ENCODE measurements at places on chromosomes 12 and 14.

GRCh38 chr12:54689034-54689372 lies 40.8 kb upstream of the DCD start:
- no peak for DNase-seq

DNA sequence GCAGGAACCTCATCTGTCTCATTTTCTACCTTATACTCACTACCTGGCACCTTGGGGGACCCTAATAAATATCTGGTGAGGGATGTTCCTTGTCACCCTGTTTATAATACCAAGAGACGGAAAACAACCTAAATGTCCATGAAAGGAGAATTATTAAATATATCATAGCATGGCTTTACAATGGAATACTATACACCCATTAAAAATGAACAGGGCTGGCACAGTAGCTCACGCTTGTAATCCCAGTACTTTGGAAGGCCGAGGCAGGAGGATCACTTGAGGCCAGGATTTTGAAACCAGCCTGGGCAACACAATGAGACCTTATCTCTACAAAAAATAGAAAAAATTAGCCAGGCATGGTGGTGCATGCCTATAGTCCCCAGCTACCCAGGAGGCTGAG lies 34.3 kb upstream of the SPPL3 start:
- no peak for DNase-seq

GRCh38 chr14:72651714-72652113 lies 242.2 kb downstream of the DPF3 start:
- DNase-seq = no peak

DNA sequence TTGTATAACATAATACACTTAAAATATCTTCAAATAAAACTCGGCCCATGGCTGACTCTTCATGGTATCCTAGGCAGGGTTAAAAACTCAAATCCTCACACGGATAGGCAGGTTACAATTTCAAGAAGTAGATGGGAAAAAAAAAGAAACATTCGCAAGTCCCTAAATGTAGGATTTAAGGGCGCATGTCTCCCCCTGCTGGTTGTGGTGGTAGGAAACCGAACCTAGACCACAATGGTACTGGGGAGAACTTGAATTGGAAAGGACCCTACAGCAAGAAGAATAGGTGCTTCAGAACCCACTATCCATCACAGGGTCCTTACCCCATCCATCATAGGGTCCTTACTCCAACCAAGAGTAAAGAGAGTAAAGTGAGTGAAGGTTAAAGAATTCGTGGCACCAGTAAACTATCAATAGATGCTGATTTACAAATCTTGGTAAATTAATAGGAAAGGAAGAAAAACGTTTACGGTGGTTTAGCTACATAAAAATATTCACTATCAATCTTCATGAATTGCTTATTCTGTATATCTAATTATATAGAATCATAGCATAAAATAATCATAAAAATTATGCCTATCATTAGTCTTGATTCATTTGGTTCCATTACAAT lies 3.3 kb upstream of the CIPC start:
- DNase-seq = peak; percentile 65

- DNase-seq = no peak
These were observed 10.2 kb downstream of the ABCB9 start for GRCh38 chr12:122956035-122956434.

- no peak for DNase-seq
These were observed 5.6 kb downstream of the TRMT61A start for GRCh38 chr14:103534576-103535061.

DNA sequence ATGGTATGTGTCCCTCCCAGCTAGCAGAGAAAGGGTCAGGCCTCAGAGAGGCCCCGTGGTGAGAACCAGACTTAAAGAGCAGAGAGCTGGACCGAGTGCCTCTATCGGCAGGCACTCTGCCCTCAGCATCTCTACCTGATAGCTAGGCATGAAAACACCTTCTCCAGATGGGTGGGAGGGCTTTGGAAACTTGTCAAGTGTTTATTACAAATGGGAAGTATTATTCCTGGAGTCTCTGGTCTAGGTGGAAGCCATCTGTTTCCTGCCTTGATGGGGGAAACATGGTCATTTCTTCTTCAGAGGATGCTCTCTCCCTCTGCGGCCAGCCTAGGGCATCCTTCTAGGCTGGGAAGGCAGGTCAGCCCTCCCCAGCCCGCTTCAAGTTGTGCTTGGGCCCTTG lies 2.3 kb downstream of the TMEM63C start:
- no peak for DNase-seq

GRCh38 chr12:39237004-39237403 lies 205.9 kb downstream of the KIF21A start:
- DNase-seq = no peak

DNA sequence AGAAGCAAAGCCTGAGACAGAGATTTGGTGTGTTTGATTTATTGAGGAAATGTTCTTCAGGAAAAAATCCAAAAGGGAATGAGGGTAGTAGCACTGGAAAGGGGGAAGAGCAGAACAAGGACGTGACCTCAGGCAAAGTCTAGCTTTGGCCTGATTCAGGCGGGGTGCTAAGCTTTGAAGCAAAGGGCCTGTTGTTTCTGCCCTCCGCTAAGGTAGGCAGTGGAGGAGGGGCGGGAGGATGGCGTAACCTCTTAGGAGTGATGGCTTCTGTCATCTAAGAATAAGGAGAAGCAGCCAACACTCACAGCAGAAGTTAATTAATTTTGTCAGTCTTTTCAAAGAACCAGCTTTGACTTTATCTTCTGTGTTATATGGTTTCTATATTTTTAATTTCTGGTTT lies 20.4 kb downstream of the ABHD12B start:
- DNase-seq = no peak
